ENCODE measurements at places on chromosomes 16 and 17.

DNA sequence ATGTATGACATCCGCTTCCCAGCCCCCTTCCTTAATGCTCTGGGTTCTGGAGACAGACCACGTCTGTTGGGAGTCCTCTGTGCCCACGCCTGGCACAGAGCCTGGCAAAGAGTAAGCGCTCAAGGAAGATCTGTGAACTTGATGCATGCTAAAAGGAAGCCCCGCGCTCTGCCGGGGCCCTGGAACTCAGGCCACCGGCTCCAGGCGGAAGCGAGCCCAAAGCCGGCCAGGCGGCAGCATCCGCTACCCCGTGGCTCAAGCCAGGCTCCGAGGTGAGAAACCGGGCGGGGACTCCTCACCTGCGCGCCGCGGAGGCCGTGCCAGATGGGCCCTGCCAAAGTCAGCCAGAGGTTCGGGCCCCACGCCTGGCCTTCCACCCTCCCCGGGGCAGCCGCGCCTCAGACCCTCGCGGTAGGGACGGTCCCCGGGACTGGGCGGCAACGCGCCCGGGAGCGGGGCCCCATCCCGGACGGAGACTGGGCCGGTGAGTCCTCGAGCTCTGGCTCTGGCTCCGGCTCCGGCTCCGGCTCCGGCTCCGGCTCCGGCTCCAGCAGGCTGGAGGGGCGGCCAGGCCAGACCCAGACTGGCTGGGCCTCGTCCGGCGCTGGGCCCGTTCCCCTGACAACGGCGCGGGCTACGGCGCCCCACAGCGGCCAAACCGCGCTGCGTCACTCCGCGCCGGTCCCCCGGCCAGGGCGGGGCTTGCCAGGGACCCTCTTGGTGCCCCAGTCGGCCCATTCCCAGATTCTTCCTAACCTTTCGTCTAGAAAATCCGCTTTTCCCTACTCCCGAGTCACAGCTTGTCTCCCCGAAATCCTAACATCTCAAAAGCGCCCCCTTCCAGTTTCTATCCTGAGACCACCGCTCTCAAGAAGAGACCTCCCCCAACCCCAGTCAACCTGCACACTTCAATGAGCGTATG, at the start of gene ZDHHC1:
ZDHHC1 (minus strand) TSS at position 606 of the 922 bp plus-strand sequence. CDS start 8,702 bp downstream, outside the sequence.
- peak; percentile 76 for DNase-seq

GRCh38 chr16:53084141-53084541, 29.4 kb downstream of the CHD9 start:
- no peak for DNase-seq

- no peak for DNase-seq
Measured at GRCh38 chr17:42399948-42400843, 12.0 kb upstream of the STAT3 start.

- DNase-seq: no peak
Measured at GRCh38 chr17:79699386-79700036, 31.2 kb upstream of the ENPP7 start.

- DNase-seq: no peak
Measured at GRCh38 chr16:74438492-74438979, 17.3 kb upstream of the CLEC18B start.

- no peak for DNase-seq
Measured at GRCh38 chr17:79168486-79169055, 93.9 kb downstream of the ENGASE start.

DNA sequence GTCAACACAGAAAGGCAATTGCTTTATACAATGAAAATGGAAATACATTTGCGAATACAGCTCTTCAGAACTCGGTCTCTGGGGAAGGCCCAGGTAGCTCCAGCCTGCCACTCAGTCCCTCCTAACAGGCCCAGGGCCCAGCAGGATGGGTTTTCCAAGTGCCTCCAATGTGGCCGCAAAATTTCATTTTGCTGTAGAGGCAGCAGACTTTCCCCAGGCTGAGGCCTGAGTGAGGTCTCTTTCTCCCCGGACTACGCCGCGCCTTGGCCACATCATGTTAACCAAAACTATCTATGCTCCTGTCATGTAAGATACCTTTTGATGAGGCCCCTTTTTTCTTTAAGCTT, 606.0 kb upstream of the SALL1 start:
- no peak for DNase-seq

GRCh38 chr16:19479302-19479721, 42.6 kb downstream of the GDE1 start:
- no peak for DNase-seq

GRCh38 chr16:50416388-50416787, 47.6 kb upstream of the BRD7 start:
- no peak for DNase-seq

DNA sequence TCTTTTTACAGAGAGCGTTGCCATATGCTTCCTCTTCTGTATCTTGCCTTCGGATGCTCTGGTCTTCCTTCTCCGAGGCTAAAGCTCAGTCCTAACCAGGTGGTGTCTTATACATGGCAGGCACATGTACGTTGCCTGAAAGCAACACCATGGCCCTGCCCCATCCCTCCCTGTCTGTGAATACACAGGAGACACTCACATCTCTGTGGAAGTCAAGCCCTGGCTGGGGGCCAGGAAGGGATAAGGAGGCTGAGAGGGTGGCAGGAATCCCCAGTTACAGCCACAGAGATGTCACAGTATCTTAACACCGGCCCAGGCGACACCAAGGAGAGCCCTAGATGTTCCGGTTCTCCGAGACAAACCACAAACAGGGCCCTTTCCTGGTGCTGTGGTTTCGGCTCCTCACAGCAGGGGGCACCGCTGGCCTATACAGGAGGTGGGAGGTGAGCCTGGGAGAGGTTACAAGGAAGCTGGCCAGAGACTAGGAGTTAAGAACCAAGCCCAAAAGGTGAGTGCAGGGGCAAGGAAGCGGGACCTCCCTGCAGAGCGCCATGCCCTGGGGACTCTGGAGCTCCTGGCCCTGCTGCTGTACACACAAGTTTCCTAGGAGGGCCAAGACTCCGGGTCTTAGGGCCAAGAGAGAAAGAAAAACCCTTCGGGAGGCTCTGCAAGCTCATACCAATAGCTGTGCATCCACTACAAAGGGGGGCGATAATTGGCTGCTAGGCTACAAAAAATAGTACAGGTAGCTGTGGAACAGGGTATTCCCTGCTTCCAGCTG, 41.7 kb downstream of the SRL start:
- DNase-seq: peak; percentile 47

GRCh38 chr17:59884861-59885260, 7.9 kb downstream of the TUBD1 start:
- no peak for DNase-seq

GRCh38 chr16:57541754-57542435, 548 bp upstream of the ADGRG5 start:
- DNase-seq: no peak

- no peak for DNase-seq
Measured at GRCh38 chr17:17680477-17681186, 626 bp upstream of the RAI1 start.

DNA sequence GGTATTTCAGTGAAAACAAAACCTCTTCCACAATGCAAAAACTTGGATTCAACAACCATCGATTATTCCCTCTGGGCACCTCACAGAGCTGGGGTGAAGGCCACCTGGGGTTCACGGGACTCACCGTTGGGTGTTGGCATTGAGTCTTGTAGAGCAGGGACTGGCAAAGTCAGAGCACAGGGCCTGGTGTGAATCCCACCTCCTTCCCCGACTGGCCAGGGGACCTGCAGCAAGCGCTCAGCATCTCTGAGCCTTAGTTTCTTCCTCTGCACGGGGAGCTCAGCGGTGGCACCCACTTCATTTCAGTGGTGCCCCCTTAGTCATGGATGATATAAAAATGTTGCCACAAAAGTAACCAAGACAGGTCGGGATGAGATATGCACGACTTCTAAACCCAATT, 100.4 kb downstream of the METRNL start:
- no peak for DNase-seq

DNA sequence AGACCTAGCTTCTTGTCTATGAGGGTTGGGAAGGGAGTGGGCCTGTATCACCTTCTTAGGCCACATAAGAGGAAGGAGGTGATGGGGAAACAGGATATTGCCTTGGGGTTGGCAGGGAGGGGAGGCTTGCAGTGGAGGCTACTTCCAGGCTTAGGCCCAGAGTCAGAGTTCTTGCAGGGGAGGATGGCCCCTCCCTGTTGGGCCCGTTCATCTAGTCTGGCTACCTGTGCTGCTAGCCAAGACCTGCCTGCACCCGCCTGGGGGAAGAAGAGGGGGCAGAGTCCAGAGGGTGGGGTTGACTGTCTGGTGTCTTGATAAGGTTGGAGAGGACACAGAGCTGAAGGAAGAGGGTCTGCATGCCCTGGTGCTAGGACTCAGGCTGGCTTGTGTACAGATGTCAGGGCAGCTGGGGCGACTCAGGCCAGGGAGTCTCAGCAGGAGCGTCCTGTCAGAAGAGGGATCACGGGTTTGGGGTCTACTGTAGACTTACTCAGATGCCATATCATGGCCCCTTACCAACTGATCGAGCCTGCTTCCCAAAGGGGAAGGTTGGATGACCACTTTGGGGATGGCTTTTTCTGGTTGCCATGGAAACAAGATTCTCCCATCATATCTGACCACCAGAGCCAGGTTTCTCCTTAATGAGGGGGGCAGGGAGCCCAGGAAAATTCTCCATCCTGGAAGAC, 5.3 kb downstream of the KDM6B start:
- no peak for DNase-seq

GRCh38 chr17:81518785-81519283, 6.2 kb upstream of the ACTG1 start:
- peak; percentile 38 for DNase-seq

DNA sequence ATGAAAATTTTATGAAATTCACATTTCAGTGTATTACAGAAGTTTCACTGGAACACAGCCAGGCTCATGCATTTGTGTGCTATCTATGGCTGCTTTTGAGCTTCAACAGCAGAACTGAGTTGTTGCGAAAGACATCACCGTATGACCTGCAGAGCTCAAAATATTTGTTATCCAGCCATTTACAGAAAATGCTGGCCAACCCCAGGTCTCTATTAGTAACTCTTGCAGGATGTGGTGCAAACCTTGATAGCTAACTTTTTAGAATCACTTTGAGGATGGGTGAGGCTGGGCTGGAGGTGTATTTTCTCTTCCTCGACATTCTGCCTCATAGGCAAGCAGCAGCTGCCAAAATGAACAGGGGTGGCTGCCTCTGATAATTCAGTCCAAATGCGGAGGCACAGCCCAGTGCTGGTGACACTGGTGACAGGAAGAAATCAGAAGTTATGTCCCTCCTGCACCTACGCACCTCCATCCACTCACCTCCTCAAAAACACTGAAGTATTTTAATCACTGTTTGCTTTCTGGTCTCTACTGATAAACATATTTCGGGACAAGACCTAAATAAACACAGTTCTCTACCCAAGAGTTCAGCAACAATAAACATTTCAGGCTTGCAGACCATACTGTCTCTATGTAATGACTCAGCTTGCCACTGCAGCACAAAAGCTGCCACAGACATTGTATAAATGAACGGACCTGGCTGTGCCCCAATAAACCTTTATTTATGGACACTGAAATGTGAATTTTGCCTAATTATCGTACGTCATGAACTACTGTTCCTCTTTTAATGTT, 28.5 kb downstream of the ARHGAP17 start:
- peak; percentile 61 for DNase-seq

DNA sequence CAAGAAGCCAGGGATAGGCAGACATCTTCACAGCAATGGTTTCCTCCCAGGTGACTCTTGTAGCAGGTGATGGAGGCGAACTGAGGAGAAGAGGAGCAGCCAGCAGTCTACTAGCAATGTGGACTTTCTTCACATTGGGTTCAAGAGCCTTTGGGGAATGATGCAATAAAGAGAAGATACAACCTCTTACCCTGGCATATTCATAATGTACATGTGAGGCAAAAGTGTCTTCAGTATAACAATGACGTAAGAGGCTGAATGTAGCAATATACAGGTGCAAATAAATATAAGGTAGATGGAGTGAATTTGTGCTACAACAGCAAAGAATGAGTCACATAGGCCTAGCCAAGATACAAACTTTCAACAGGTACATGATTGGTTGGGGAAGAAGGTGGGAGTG, 70.9 kb upstream of the SOX9 start:
- DNase-seq: no peak

- no peak for DNase-seq
Measured at GRCh38 chr17:40150276-40150675, 9.9 kb downstream of the CASC3 start.

- DNase-seq: no peak
Measured at GRCh38 chr16:18958621-18959029, 25.1 kb upstream of the TMC7 start.

DNA sequence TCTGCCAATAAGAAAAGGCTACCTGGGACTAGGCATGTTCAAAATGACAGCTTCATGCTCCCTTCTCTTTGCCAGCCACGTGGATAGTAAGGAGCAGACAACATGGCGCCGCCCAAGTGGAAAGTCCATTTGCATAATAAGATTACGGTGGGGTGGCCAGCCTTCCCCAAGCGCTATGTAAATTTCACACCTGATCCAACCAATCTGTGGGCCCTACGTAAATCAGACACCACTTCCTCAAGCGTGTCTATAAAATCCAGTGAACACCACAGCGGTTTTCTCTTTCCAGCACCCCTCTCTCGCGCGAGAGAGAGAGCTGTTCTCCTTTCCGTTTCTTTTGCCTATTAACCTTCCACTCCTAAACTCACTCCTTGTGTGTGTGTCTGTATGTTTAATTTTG, 140.3 kb upstream of the ERCC4 start:
- DNase-seq: no peak

GRCh38 chr16:1771188-1771863, at the start of gene NME3:
NME3 (minus strand) TSS chr16:1771543; CDS start chr16:1771534, 9 bp downstream.
- no peak for DNase-seq

DNA sequence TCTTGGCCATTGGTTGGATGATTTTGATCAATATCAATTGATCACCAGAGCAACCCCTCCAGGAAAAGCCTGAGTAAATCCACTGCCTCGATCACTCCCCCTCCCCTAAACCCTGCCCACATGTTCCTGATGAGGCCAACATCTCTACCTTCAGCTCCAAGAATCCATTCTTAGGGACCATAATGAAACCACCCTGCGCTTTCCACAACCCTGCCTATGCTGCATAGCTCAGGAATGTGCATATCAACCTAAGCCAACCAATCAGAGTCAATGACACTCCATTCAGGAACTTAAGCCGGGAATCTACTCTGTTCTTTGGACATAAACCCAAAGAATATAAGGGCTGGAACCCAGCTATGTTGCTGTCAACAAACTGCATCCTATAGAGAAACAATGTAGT, 86.3 kb downstream of the MYH11 start:
- no peak for DNase-seq

DNA sequence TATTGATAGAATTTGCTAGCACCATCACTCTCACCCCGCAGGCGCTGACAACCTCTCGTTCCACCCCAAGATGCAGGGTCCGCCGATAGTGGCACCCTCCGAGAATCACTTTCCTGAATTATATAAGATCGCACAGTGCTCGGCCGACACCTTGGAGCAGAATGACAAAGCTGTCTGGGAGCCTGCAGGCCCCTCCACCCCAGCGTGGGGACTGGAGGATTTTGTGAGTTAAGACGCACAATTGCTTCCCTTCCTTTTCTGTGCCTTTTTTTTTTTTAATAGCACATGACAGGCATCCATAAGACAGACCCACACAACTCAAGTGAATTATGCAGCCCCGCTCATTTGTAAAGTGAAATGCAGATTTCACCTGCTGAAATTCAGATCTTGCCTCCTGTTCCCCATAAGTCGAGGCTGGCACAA, 155.3 kb downstream of the C16orf78 start:
- no peak for DNase-seq

- no peak for DNase-seq
Measured at GRCh38 chr17:62765351-62765750, 42.8 kb downstream of the MARCHF10 start.

GRCh38 chr17:39177256-39177655, 11.3 kb upstream of the ARL5C start:
- no peak for DNase-seq

Measured in kidney capillary endothelial cell (primary cell).